ENCODE measurements at places on chromosomes 1 and 21.

DNA sequence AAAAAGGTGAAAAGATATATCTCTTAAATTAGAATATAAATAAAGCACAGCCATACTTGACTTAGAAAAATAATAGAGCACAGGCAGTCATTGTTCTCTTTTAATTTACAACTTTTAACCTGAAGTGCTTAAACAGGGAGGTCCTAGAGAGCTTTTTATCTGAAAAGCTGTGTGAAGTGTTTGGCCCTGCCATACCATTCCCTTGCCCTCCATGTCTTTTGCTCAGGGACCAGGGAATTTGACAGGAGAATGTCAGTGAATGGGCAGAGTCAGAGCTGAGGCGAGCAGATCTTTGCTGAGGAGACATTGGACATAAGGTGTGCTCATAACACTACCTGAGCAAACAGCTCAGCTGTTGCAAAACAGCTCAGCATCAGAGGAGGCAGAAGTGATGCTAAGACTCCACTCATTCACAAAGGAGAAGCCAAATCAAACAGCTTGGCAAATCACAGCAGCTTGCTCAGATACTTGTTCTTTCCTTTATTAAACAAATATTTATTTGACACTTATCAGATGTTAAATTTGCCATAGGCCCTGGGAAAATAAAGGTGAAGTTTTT lies 14.9 kb upstream of the MGST3 start:
- no peak for DNase-seq

DNA sequence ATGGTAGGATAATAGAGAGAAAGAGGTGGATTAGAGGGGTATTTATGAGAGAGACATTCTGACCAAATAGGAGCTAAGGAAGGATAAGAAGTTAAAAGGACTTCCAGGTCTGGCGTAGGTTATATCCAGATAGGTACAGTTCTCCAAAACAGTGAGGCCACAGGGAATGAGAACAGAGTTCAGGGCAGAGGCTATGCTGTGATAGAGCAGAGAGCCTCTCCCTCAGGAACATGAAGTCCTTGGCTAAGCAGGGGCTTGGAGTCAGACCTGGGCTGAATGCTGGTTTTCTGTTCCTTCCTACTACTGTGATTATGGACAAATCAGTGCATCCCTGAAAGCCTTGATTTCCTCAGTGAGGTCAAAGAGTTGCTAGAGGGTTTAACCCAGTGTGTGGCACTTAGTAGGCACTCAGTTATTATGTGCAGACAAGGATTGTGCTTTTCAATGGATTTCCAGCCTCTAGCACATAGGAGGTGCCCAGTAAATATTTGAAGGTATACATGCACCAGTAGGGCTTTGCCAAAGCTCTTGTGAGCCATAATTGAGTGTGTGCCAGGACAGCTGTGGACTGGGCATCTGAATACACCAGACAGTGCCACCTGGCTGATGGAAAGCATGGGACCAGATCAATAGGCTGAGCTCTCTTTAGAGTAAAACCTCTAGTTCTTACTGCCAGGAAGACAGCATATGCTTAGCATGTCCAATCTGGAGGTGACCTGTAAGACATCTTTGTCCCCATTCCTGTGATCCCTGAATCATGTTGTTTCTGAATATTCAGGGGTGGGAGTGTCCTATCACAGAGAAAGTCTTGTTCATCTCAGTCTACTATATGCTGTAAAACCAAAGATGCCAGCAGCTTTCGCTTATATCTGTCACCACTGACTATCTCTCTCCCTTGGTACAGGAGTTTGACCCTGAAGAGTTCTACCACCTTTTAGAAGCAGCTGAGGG lies 111.1 kb downstream of the PIK3R3 start:
- DNase-seq = no peak

DNA sequence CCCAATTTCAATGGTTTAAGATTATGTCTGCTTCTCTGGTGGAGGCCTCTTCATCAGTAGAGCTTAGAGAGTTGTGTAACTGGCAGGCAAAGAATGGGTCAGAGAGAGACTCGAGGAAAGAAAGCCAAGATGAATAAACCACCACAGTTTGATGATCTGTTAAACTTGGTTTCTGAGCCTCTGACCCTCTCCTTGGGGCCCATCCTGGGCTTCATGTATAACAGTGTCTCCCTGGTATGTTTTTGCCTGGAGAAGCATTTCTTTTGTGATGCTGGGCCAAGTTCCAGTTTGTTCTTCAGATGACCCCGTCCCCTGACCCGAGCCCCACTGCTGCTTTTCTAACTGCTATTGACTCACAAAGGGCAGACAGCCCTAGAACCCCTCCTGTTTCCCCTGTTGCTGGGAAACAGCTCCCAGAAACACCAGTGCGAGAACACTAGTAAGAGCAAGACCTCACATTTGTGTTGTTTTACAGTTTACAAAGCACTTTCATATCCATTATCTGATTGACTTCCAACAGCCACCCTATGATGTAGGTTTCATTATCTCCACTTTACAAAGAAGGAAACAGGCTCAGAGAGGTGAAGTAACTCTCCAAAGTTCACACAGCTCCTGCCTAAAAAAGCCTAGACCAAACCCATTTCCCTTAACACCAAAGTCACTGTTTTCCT lies 9.0 kb downstream of the CD2 start:
- no peak for DNase-seq

- no peak for DNase-seq
These were observed 201.2 kb downstream of the TGFB2 start for GRCh38 chr1:218546314-218546713.

DNA sequence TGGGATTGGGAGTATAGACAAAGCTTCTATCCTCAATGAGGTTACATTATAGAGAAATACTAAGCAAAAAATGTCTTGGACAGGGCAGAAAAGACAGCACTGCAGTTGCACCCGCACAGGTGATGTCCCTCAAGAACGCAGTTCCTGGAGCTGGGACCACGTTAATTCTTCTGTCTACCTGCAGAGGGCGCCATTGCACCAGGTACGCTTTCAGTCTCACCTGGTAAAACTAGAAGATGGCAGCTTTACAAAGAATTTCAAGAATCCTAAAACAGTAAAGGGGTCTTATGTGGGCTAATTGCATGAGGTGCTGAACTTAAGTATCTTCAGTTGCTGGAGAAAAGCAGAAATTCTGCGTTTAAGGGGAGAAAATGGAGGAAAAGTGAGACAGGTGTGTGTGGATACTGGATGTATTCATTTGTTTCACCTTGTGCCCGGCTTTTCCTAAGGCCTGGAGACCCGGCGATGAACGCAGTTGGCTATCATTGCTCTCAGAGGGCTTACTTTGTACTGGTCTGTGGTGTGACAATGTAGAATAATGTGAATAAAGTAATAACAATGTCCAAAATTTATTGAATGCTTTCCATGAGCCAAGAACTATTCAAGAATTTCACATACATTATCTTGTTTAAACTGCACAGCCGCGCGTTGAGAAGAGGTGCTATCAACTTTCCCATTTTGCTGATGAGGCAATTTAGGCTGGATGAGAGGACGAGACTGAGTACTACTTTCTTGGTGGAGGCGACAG lies 276.3 kb upstream of the GREM2 start:
- DNase-seq = no peak

GRCh38 chr1:65207317-65207716 lies 59.3 kb downstream of the AK4 start:
- no peak for DNase-seq

DNA sequence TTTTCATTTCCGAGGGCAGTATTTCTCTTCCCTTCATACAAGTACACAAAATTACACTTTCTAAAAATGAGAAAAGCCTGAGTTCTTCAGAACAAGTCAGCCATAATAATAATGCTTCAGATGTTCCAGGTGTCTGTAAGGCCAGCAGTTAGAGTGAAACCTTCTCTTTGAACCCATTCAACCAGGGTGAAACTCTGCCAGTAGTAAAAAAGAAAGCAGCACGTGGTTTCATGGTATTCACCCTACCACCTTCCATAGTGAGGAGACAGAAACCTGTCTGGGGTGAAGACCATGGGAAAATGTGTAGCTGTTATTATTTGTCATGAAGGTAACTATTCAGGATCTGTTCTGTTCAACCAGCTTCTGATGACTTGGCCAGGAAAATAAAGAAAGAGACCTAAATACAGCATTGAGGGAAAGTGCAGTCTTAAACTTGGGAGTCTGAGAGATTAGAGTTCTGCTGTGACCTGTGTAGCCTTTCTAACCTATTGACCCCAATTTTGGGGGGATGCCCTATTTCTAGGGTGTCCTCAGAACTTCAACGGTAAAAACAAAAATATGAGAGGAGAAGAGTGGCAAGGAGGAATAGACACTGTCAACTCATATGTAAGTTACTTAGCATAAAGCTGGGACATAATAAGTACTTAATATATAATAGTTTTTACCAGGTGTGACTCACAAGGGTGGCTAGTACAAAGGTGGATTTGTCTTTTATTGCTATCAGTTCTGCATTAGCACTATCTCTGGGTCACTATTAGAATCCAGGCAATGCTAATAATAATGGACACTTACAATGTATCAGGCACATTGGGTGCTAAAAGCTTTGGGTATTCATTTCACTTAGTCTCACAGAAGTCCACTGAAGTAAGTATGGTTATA lies 70.0 kb upstream of the TNFSF4 start:
- no peak for DNase-seq

DNA sequence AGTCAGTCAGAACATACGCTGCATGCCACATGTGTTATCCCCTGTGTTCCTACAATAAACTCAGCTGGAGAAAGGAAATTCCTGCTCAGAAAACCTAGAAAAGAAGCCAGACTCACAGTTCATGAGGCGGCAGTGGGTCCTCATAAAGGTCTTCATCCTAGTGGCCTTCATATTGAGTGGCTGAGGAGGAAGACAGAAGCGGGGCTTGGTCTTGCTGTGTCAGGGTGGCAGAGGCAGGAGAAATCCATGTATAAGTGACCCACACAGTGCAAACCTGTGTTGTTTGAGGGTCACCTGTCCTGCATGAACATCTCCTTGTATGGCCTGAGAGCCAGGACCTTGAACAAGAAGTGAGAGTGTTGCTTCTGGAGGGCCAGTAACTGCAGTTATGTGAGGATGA lies 4.0 kb upstream of the WNT3A start:
- DNase-seq = no peak

- DNase-seq = no peak
These were observed 12.2 kb upstream of the ID3 start for GRCh38 chr1:23571465-23571864.

- no peak for DNase-seq
These were observed 16.5 kb downstream of the ZNF697 start for GRCh38 chr1:119631433-119632102.

DNA sequence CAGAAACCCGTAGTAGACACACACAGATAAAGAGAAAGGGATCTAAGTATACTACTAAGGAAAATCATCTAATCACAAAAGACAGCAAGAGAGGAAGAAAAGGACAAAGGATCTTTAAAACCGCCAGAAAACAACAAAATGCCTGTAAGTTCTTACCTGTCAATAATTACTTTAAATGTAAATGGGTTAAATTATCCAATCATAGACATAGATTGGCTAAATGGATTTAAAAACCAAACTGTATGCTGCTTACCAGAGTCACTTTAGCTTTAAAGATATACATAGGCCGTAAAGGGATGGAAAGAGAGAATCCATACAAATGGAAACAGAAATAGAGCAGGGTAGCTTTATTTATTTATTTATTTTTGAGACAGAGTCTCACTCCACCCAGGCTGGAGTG lies 44.0 kb downstream of the FLVCR1 start:
- no peak for DNase-seq
